ENCODE measurements at places on chromosomes 13 and 19.

DNA sequence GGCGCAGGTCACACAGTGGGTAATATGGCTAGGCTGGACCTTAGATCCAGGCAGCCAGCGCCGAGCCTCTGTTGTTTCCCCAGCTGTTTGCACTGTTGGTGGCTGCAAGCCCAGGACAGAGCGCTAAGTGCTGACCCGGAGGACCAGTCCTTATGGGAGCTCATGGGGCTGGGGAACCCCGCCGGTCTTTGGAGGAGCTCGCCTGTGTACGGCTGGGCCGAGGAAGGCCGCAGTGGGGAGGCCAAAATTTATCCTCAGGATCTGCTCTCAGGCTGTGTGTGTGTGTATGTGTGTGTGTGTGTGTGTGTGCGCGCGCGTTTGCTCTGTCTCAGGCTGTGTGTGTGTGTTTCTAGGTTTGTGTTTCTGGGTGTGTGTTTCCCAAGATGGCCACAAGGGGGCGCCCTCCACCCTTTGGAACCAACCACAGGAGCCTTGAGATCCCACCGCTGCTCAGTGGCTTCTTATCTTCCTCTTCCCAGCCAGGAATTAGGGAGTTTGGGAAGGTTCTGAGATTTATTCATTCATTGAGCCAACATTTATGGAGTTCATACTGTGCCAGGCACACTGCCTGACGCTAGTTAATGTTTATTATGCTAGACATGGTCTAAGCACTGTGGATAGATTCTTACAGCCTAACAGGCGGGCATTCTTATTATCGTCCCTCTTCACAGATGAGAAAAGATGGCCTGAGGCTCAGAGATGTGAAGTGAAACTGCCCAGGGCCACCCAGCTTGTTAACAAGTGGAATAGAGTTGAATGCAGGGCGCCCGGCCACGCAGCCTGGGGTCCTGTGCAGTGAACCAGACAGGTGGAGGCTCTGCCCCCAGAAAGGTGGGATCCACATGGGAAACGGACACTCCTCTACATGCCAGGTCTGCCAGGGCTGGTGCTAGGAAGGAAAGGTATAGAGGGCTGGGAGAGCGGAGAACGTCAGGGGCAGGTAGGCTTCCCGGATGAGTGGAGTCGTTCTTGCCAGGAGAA is 13.0 kb downstream of the PGLYRP1 start:
- DNase-seq = peak; percentile 80

DNA sequence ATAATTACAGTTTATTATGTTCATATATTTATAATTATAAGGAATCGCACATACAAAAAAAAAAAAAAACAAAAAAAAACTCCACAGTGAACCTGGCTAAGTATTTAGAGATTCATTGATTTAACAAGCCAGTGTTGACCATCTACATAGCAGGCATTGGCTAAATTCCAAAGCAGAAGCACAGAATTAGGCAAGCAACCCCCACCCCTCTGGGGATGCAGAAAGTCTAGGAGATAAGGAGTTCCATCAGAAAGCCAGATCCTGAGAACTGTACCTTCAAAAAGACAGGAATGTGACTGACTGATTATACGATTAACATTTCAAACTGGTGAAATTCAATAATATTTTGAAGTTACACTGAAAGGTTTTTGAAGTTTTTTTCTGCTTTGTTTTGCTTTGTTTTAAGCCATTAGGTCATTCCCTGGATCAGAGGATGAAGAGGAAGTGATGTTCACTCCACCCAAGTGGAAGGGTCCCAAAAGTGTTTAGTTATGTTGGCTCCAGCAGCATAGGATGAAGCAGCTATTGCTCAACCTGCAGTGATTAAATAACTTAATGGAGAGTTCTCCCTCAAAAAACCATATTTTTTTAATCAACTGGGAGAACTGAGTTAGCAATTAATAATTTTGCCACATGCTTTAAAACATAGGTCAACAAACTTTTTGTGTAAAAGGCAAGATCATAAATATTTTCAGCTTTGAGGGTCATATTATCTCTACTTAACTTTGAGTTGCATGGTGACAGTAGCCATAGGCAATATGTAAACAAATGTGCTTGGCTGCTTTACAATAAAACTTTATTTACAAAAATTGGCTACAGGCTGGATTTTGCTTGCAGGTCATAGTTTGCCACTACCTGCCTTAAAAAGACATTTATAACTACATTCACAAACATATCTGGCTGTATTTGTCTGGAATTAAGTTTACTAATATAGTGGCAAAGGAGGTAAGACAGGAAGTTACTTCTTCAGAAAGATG is 49.6 kb downstream of the DOCK9 start:
- no peak for DNase-seq

- no peak for DNase-seq
Measured at GRCh38 chr13:28012896-28013295, 24.4 kb upstream of the URAD start.

GRCh38 chr13:106917673-106918556 is 350.0 kb upstream of the ARGLU1 start:
- DNase-seq = peak; percentile 25

- DNase-seq = peak; percentile 67
Measured at GRCh38 chr19:37334179-37335071, 36.5 kb upstream of the ZNF527 start.

DNA sequence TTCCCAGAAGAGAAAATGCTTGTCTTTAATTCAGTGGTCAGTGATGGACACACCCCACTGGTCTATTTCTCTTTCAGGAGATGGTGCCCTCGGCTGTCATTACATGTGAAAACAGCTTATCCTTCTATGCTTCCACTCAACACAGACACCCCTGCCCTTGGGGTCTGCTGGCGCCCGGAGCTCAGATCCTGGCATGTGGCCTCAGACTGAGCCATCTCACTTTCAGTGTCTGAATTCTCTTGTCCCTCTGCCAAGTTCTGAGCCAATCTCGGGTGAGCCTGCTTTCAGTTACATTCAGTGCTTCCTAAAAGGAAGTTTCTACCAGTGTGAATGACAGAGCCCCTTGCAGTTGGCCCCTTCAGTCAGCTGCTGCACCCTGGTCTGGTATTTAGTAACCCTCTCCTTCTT is 293.6 kb downstream of the DNAJC15 start:
- DNase-seq = no peak

DNA sequence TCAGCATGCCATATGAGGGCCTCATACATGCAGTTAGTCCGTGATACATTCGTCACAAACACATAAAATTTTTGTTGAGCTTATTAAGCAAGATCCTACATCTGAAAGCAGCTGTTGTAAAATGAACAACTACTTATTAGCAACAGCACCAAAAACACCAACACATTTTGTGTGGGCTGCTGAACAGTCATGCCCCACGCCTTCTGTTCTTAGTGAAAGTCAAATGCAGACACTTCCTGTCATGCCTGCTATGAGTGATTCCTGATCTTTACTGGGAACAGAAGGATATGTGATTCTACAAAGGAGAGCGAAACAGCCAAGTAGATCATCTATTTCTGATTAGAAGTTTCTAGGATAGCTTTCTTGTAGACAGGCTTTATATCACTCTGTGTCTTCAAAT is 4.2 kb upstream of the B3GLCT start:
- no peak for DNase-seq

DNA sequence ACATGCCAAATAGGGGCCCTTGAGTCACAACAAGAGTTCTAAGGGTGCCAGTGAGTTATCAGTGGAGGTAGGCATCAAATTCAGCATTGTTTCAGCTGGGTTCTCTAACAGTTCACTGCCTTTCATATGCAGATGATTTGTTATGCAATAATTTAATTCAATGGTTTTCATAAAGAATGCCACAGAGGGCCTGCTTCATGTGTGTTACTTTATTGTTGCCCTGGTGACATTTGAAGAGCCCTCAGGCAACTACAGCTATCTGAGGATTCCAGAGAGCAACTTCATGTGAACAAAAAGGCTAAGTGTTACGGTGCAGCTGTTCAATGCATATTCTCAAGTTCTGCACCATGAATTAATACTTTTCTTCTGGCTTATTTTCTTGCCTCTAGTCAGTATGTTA is 43.1 kb upstream of the STARD13 start:
- no peak for DNase-seq

- DNase-seq = no peak
Measured at GRCh38 chr19:15194938-15195337, 5.9 kb downstream of the NOTCH3 start.

GRCh38 chr13:48437371-48437770 is 24.5 kb upstream of the LPAR6 start:
- no peak for DNase-seq

DNA sequence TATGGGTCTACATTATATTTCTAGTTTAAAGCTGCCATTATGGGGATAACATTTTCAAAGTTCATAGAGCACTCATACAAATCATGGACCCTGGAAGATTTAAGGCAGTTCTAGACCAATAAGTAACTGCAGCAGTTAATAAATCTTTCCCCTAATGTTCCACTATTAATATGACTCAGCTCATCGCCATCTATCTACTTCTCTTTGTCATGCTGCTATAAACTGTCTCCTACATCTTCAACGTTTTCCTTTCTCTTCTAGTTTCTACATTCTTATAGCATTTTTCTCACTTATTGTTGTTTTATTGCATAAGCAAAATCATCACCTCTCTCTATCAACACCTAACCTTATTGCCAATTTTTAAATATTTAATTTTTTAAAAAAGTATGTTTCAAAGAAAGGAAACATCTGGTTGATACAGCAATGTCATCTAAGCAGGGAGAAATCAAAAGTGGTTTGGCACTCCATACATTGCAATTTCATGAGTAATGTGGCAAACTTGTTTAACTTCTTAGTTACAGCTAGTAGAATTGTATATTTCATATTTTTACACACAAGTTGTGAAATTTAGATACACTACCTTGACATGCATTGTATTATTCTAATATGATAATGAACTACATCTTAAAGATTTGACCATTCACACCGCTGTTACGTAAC is 1500.4 kb upstream of the MIR17HG start:
- no peak for DNase-seq

DNA sequence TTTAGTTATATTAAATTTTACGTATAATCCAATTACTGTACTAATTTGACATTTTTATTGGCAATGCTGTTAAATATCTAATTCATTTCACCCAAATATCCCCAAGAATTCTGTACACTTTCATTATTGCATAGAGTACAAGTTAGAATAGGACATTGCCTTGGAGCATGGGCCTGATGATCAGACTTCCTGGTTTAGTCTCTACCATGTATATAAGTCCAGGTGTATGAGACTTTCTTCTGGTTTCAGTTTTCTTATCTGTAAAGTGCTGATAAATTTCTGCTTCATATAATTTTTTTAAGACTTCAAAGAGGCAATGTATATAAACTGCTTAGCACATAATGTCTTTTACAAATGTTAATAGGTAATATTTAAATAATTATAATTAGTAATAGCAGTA is 179.4 kb downstream of the KLF12 start:
- DNase-seq = no peak

DNA sequence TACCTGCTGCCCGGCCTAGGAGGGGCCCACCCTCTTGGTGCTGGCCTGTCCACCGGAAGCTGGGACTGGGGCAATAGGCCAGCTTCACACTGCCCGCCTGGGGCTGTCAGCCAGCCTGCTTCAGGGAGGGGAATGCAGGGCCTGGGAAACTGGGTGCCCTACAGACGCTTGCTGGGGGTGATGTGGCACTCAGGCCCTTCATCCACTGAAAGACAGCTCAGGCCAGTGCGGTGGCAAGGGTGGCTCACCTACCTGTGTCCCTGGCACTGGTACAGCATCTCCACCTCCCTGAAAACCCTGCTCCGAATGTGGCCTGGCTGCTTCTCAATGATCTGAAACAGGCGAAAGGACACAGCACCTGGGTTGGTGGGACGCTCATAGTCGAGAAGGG is 7.8 kb downstream of the MKNK2 start:
- DNase-seq = no peak

DNA sequence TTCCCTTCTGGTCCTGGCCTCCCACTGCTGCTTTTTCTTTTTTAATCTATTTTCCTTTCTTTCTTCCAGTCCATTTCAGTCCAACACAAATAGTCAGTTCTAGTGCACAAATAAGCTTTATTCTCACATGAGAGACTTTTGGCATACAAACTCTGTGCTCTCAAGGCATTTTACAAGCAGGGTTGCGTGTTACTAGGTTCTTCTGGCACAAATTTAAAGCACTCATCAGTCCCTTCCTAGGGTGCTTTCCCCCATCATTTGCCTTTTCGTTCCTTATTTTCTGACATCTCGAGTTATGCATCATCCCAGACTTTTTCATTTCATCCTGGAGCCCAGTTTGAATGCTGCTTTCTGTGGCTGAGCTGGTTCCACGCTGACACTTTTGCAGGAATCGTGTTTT is 29.8 kb upstream of the IL17D start:
- DNase-seq = no peak

GRCh38 chr19:34134190-34135053 is 37.9 kb upstream of the LSM14A start:
- DNase-seq = peak; percentile 79

- DNase-seq = no peak
Measured at GRCh38 chr13:44605275-44605674, 29.1 kb upstream of the TSC22D1 start.

DNA sequence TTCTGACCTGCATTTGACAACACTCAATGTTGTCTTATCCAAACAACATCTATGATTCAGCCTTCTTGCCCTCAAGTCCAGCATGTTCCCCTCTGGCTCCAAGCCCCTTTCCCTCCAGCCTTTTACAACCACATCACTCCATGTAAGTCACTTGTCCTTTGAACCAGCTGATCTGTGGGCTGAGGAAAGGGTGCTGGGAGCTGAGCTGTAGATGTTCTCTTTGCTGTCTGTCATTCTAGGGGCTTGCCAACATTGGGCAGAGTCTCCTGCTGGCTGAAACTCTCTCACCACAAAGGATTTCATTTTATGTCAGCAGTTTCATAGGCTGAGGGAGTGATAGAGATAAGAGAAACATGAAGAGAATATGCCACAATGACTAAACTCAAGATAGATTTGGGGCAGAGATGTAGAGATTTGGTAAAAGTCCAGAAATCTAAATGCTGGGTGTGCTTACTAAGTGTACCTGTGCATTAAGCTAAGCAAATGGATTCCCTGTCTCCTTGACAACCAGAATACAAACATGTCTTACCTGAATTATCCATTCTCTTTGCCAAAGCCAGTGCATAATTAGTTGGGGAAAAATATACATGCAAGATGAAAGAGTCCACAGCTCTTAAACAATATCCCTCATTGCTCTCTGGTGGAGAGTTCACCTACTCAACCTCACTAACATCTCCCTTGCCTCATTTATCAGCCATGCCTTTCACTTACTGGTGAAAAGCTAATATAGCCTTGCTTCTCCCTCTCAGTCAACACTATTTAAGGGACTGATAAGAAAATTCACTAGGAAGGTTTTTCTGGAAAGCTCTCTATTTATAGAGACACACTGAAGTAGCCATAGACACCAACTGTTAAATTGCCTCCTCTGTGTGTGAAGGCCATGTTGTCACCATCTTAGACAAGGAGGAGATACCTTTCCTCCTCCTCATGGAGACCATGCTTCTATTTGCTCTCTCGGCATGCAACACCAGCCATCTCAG is 175.5 kb upstream of the SERP2 start:
- DNase-seq = no peak

DNA sequence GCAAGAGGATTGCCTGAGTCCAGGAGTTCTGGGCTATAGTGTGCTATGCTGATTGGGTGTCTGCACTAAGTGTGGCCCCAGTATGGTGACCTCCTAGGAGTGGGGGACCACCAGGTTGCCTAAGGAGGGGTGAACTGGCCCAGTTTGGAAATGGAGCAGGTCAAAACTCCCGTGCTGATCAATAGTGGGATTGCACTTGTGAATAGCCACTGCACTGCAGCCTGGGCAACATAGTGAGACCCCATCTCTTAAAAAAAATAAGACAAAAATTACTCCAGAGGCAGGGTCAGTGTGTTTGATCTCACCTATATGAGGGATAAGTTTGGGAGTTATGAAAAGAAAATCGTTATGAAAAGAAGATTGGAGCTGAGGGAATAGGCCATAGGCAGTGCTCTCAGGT is 21.7 kb downstream of the PAF1 start:
- DNase-seq = no peak
